ENCODE measurements at places on chromosomes 7 and 10.

DNA sequence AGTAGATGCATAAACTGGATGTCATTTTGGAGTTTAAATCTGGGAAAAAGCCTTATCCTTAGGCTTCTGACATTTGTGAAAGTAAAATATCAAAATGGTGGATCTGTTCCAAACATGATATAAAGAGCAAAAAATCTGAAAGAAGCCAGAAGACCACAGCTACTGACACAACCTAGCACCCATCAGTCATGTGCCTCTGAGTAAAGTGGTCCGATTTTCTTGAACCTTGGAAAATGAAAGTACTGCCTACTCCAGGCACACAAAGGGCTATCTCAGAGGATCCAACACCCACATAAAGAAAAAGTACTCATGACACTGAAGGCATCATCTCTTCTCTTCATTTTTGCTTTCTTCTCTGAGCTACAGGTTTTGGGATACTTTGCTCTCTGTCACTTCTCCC lies 150.7 kb downstream of the KMT2E start:
- DNase-seq: no peak

DNA sequence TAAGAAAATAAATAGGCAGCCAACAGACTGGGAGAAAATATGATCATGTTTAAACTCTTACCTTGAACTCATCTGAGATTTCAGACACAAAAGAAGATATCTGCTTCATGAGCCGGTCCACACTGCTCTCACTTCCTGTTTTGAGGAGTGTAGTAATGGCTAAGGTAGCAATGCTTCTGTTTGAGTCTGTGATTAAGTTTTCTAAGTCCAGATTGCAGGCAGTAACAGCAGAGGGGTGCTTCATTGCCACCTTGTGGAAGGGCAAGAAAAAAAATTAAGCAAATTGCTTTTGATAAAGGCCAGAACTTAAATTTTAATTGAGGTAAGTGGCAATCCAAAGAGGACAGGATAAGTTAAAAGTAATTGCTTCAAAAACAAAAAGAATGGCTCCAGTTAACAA lies 69.1 kb downstream of the MEST start:
- DNase-seq: no peak

GRCh38 chr10:125000366-125001312 lies 58.7 kb downstream of the ZRANB1 start:
- DNase-seq: no peak

DNA sequence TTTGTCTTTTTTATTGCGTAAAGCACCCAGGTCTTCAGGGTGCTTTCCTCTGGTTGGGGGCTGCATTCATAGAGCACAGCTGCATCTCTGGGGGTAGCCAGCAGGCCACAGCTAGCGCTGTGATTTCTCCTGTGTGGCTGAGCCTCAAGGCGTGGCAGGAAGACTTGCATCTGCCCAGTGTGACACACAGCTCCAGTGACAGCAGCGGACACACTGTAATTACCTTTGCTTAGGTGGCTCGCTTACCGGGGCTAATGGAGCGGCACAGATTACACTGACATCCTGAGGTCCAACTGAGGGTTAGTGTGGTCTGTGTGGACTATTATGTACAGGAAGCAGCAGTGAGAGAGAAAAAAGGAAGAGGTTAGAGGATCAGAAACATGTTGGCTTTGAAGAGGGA lies 27.1 kb downstream of the ABCB4 start:
- DNase-seq: no peak

DNA sequence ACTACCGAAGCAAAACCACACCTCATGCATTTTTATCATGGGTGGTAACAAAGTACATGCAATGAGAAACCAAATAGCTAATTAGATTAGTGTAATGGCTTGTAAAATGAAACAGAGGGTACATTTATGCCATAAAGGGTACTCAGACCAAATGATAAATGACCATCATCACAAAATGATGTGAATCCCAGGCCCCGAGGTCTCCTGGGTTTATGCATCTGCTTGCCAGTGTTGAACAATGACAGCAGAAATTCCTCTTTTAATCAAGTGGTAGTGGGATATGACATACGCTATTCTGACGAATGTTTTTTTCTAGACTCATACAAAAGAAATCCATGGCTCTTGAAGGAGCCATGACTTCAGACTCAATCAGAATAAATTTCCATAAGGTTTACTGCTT lies 249.5 kb upstream of the SLC26A5 start:
- DNase-seq: no peak

DNA sequence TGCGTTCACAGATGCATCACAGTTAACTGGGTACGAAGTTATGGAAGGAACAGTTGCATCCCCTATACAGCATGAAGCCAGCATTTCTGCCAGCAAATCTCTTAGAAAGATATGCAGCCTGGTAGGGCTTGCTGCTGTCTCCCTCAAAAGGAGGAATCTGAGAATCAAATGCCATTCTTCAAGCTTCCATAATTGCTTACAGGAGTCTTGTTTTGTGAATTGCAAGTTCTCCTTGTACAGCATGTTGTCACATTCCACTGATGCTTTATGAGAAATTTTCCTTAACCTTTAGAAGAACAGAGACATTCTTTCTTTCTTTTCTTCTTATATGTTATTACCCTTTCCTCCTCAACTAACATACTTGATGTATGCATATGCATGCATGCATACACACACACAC lies 134.6 kb downstream of the CHRM2 start:
- no peak for DNase-seq

- DNase-seq: no peak
Observed at GRCh38 chr10:79248341-79249185, 98.7 kb upstream of the PPIF start.

DNA sequence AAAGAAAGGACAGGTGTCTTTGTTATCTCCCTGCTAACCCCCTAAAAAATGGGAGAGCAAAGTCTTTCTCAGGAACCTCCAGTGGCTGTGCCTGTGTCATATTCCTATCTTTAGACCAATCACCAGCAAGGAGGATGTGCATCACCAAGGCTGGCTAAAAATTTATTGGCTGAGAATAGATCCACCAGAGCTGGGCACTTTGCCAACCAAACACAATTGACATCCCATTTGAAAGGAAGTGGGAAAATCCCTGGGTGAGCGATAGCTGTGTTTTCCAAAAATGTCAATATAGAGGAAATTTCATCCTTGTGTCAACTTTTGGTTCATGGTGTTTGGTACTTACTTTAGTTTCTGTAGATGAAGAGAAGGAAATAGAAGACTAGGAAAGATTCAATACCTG lies 13.1 kb upstream of the GPR141 start:
- no peak for DNase-seq

DNA sequence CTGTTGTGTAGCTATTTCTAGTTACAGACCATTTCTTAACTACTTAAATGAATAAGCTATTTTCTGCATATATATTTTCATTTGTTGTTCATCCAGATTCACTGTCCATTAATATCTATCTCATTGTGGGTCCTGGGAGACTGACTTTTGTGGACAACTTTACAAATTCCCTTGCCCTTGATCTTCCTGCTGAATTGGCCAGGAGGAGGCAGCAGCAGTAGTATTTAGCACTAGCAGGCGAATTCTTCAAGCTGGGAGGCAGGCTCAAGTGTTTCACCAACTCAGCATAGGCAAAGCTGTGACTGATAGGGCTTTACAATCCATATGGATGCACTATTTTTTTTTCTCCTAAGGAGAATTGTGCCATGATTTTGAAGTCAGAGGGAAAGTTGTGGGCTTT lies 461.0 kb upstream of the NRG3 start:
- no peak for DNase-seq

- DNase-seq: no peak
Observed at GRCh38 chr7:158834878-158835784, 5.8 kb upstream of the ESYT2 start.

DNA sequence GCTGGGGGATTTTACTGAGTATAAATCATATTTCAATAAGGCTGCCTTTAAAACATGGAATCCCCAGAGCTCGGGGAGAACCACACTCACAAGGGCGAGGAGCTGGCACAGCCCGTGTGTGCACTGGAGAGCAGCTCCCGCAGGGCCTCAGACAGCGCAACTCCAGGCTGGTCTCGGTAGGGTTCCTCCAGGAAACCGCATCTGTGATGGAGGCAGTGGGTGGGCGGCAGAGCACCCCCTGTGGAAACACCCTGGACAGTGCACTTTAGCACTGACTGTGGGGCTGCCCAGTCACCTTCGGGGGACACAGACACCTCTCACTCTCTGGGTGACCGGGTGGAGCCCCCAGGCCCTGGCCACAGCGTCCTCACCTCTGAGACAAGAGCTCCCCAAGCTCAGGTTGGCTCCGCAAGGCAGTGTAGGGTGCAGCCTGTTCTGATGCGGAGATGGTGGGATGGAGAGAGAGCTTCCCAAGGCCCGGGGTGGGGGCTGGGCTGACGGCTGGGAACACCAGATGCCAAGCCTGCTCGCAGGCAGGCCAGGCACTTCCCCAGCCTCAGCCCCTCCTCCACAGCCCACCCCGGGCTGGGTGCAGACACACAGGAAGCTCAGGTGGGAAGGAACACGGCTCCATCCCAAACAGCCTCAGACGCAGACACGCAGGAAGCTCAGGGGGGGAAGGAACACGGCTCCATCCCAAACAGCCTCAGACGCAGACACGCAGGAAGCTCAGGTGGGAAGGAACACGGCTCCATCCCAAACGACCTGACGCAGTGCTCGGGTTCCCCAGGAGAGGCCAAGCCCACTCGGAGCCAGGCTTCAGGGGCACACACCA lies 224.4 kb downstream of the MAD1L1 start:
- no peak for DNase-seq

Measured in activated naive CD8-positive, alpha-beta T cell treated with anti-CD3 and anti-CD28 coated beads, Interleukin-2, amount 50 U/mL, for 16 hours (primary cell).